Effector CD4-positive, alpha-beta T cell (primary cell): ENCODE measurements at places on chromosomes 4 and X.

GRCh38 chr4:129972257-129972656, 876.3 kb downstream of the C4orf33 start:
- DNase-seq: no peak

DNA sequence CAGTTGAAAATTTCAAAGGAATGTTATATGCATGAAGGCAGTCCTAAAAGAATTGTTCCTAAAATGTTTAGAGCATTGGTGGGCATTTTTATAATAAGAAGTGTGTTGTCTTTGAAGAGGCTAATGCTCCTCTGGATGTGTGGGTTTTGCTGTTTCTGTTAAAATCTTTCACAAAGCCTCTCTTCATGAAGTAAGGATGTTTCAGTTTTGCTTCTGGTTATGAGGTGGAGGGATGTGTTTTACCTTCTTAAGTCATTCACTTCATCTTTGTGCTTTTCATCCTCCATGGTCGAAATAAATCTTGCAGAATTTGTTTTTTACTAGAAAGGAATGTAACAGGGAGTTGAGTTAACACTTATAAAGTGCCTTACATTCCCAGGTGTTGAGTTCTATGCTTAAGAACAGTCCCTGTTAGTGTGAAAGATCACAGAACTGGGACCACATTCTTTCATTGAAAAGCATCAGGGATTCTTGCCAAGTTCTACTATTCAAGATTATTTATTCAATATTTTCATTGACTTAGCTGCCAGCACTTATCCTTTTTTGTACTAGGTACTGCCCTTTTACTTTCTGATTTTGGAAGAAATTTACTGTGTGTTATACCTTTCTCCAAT, 21.1 kb downstream of the FHIP1A start:
- DNase-seq: no peak

DNA sequence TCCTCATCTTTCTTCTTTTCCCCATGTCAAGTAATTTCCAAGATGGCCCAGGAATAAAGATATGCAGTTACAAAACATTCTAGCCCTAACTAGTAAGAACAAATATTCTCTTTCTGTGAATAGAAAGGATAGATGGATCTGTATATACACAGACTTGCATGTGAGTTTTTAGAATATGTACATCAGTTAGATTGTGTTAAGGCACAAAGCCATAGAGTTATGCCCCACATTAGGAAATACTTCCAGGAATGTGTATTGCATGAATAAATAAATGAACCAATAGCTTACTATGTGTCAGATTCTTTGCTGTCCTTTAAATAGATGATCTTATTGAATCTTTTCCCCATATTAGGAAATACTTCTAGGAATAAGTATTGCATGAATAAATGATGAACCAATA, 46.0 kb upstream of the TMPRSS11E start:
- DNase-seq: no peak

DNA sequence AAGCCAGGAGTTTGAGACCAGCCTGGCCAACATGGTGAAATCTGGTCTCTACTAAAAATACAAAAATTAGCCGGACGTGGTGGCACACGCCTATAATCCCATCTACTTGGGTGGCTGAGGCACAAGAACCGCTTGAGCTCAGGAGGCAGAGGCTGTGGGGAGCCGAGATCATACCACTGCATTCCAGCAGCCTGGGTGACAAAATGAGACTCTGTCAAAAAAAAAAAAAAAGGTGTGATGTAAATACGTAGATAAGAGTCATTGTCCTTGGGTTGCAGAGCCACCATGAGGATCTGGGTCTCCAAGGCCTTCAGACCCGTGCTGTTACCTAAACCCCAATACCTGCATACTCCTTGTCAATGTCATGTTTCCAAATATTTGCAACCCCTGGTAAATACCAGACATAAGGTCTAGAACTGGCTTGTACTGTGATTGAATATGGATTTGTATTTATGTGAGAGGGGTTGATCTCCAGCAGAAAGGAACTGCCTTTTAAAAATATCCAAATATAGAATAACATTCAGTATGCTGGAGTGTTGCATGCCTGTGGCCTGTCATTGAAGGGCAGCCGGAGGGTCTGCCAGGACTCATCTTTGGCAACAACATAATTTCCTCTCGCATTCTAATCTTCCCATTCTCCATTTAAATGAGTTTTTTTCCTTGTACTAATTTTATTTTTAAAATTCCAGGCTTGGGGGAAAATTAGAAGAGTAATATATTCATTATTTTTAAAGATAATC, 40.4 kb downstream of the ATXN3L start:
- no peak for DNase-seq

DNA sequence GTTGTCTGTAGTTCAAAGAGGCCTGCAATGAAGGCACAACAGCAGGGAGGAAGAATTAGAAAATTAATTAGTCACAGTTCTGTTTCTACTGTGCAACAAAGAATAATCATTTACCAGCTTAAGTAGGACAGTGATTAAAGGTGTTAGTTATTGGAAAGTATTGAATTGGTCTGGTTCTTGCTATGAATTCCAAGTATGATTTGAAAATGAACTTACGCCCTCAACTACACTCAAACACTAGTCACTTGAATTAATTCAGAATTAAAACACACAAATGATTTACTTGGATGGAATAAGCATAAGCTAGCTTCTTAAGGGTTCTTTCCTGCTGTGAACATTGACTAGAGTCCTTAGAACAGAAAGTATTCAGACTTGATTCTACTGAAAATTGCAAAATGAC, 69.9 kb upstream of the EXOC1L start:
- DNase-seq: no peak

- DNase-seq: no peak
Measured at GRCh38 chr4:114921790-114922591, 191.4 kb downstream of the NDST4 start.

DNA sequence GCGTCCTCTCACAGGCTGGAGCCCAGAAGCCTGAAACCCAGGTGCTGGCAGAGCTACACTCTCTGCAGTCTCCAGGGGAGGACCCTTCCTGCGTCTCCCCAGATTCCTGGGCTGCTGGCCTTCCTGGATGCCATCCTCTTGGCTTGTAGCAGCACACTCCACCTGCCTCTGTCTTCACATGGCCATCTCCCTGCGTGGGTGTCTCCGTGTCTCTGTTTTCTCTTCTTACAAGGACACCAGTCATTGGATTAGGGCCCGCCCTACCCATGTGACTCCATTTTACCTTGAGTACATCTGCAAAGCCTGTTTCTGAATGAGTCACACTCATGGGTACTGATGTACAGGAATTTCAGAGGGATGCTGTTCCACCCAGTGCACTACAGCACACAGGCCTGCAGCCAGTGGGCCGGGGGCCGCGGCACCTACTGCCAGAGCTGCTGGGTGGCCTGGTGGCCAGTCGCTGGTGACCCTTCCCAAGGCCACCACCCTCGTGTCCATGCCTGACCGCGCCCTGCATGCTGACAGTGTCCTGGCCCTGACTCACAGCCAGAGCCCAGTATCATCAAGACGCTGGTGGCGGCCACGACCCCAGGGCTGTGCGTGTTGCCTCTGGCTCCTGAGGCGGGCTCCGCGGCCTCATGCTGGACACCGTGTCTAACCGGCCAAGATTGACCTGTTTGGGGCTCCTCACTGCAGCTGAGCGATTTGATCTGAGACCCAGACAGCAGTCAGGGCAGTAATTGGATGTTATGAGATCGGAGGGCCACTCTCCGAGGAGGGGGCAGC, 63.6 kb upstream of the NKX1-1 start:
- no peak for DNase-seq

- DNase-seq: no peak
Measured at GRCh38 chr4:124092541-124092984, 620.0 kb downstream of the ANKRD50 start.

DNA sequence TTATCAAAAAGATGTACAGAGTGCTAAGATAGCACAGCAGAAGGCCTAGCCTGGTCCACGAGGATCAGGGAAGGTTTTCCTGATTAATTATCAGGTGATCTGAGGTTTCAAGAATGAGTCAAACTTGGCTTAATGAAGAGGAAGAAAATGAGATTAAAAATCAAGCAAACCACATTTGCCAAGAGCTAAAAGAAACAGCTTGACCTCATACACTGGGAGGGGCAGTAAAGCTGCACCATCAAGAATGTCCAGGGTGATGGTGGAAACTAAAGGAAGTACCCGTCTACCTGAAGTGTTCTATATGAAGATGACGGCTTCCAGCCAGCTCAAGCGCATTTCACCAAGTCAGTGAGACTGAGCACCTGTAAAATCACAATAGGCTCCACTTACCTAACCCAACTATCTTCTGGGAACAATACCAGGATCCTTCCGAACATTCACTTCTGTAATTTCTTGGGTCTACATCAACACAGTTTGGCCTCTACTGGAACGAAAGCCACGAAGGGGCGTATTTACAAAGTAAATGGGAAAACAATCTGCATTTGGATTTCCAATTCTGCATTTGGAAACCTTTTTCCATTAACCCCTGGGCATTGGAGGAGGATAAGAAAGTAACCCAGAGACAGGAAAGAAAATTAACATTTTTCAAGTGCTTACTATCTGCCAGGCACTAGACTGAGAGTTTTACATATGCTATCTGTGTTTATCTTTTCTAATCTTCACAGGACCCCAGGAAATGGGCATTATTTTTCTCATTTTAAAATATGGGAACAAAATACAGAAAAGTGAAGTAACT, 114.0 kb upstream of the DCLK2 start:
- DNase-seq: no peak

- DNase-seq: no peak
Measured at GRCh38 chrX:54786967-54787366, 11.1 kb downstream of the ITIH6 start.

DNA sequence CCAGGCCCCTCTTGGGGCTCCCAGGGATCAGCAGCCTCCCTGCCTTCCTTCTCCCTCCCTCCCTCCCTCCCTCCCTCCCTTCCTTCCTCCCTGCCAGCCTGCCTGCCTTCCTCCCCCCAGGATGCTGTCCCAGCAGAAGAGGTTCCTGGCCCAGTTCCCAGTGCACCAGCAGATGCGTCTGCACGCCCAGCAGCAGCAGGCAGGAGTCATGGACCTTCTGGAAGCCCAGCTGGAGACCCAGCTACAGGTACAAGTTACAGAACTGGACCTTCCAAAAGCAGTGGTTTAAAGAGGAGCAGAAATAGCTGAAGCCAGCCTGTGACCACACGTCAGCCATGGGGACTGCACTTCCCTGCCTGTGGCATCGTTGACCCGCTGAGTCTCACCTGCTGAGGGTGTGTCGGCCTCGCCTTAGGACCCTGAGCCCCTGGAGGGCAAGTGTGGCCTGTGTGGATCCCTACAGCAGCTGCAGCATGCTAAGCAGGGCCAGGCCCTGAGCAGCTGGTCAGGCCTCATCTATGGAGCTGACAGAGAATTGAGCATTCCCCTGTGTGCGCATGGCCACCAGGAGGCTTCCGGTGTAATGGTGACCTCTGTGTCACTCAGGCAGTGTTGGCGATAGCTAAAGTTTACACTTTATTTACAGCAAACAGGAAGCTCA, 84.7 kb downstream of the CRMP1 start:
- no peak for DNase-seq

- DNase-seq: no peak
Measured at GRCh38 chr4:73197220-73197619, 61.4 kb downstream of the ANKRD17 start.

GRCh38 chr4:118139241-118139640, 105.0 kb downstream of the NDST3 start:
- no peak for DNase-seq

- no peak for DNase-seq
Measured at GRCh38 chrX:44996277-44996676, 123.3 kb downstream of the KDM6A start.

DNA sequence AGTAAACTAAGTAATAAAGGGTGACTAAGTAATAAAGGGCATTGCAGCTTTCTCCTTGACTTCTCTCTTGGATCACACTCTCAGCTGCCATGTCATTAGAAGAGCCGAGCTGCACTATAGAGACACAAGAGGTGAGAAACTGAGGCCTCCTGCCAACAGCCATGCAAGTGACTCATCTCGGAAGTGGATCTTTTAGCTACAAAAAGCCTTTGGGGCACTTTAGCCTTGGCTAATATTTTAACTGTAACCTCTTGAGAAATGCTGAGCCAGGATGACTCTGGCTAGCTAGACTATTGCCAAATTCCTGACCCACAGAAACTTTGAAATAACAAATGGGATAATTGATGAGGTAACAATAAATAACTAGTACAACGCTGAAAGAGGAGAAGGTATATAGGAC, 1.5 kb upstream of the NEIL3 start:
- DNase-seq: no peak

DNA sequence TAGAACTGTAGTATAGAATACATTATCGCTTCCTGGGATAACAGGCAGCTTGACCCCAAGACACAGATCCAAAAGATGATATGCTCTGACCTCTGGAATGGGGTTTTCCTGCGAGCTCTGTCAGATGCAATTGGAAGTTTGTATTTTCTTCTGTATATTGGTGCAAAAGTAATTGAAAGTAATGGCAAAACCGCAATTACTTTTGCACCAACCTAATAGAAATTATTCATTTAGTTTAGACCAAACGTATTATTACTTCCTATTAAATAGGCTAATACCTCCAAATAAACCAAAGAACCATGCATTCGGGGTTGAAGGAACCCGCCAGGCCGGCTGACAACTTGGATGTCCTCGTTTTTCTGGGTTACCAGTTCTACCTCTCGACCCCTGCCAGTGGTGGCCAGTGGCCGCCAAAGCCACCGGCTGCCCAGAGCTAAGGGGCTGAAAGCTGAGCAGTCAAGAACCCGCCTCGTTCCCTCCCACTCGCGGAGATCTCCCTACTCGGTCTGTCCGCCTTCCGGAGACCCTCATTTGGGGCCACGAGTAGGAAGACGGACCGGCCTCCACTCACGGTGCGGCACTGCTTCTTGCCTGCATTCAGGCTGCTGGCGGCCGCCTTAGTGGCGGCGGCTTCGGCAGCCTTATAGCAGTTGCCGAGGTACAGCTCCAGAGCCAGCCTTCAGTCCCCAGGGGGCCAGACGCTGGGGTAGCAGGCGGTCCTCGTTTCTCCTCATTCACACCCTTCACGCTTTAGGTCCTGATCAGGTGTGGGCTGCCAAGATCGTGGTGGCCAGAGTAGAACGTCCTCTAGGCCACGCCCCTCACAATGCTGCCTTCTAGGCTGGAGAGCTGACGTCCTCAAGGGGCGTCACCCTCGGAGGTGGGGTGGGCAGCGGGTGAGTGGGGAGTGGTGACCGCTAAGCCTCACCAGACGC, 121.9 kb downstream of the RBMX2 start:
- no peak for DNase-seq

DNA sequence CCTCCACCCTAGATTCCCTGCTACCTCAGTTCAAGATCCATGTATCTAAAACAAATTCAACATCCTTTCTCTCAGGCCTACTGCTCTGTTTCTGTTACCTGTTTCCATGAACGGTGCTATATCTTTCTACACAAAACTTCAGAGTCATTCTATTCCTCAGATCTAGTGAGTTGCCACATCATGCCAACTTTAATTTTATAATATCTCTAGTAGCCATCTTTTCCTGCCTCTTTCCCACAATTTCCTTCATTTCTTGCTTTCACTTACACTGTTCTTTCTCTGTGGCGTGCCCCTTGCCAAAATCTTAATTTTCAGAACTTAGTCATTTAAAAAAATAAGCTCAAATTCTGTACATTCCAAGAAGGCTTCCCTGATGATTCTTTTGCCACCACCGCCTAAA, 15.2 kb downstream of the GUCY1A1 start:
- DNase-seq: no peak

DNA sequence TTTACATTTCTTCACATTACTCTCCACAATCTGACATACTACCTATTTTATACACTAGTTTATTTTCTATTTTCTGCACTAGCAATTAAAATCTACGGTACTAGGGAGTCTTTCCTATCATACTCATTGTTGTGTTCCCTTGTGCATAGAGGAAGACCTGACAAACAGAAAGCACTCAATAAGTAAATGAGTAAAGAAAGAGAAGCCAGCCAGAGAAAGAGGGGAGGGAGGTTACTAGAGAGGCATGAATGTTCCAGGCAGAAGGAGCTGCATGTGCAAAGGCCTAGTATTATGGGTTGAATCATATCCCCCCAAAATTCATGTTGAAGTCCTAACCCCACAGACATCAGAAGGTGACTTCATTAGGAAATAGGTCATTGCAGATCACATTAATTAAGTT, 114.0 kb downstream of the ZAR1 start:
- no peak for DNase-seq
